ENCODE measurements at places on chromosomes 5 and 9.
A peak's percentile ranks its signal among the peaks of the same experiment; 100 is the strongest.

GRCh38 chr5:120361941-120362340 lies 102.2 kb upstream of the PRR16 start:
- no peak for DNase-seq

- no peak for DNase-seq
These were observed 103.1 kb upstream of the MYO10 start for GRCh38 chr5:17039170-17039569.

GRCh38 chr9:126490871-126491567 lies 122.7 kb upstream of the LMX1B start:
- DNase-seq, result no peak

GRCh38 chr9:117258184-117258866 lies 156.5 kb downstream of the ASTN2 start:
- DNase-seq, result no peak

- DNase-seq, result no peak
These were observed 16.9 kb upstream of the ADRA1B start for GRCh38 chr5:159899067-159900049.

DNA sequence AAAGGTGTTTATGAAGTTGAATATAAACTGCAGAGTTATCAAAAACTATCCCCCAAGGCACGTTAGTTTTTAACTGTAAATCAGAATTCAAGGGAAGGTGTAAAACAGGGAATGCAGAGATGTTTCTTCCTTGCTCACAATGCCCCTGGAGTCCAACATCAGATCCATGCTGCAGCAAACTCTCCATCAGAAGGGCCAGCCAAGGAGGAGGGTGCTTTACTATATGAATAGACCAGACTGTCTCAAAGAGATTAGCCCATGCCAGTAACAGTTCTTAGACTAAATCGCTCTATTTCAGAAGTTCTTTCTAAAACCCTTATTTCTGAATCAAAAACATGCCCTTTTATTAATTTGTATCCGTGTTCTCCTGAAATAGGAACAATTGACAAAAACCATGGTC lies 362.8 kb upstream of the RPS23 start:
- DNase-seq, result no peak

DNA sequence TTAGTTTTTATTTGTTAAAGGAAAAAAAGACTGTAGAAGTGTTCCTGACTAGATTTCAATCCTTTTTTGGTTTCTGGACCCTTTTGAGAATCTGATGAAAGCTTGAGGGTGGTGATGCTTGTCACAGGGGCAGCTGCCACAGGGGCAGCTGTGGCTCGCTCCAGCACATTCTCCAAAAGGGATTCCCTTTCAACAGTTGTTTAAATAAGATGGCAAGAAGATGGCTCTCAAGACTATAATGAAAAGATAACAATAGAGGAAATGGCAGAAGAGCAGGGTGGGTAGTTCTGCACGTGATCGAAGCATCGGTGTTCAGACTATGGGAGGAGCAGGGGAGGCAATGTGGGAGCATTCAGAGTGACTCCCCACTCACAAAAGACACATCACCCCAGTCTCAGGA lies 46.5 kb upstream of the TNFAIP8 start:
- DNase-seq, result no peak

DNA sequence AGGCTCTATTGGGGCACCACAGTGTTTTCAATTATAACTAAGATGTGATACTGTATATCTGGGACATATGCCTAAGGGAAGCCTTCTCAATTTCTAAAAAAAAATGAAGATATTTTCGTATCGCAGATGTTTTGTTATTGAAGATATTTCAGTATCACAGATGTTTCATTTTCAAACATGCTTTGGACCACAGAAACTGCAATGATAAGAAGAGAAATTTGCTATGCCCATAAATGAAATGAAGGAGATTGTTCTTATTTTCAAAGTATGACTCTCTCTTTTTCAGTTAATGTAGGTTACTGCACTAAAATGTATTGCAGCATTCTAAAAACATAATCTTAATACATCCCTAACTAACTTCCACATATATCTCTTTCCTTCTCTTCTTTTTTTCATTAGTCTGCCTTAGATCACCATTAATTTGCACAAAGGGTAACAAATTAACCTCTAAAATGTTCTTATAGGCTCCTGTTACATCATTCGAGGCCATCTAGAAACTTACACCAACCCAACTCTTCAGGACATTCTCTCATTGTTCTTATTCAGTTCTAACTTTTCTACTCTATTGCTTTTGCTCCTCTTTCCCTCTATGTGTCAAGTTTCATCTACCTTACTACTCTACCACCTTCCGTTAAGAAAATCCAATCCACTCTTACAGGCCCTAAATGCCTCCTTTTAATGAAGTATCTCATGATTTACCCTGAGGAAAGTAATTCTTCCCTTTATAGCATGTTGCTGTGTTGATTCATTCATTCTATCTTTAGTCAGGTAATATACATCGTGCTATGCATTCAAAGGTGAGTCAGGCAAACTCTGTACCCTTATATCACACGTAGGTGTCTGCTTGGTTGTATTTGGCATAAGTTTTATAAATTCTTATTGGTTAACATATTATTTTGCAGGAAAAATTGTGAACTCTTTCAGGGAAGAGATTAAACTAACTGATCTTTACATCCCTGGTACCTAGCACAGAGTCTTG lies 70.5 kb downstream of the ST8SIA4 start:
- no peak for DNase-seq

GRCh38 chr9:105636331-105636730 lies 25.9 kb upstream of the TAL2 start:
- no peak for DNase-seq

DNA sequence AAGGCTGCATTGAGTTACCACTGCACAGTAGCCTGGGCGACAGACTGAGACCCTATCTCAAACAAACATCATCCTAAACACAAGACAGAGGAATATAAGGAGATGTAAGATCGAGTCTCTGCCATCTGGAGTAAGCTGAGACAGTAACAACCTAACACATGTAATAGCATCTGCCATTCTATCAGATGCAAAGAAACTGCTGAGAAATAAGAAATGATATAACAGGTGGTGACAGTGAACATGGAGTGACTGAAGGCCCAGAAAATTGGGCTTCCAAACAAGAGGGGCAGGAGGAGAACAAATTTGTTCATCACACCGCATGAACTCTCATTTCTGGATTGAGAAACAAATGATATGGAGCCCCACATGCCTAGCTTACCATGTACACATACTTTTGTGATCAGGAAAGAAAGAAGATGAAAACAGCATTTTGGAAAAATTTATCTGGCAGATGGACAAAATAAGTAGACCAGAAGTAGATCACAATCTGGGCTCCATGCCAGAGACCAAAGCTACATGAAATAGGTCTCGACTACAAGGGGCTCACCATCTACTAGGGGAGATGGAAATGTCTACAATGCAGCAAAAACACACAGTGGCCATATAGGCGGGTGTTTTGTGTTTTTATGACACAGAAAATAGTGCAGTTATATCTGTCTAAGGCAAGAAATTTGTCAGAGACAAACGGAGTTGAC lies 45.5 kb downstream of the ECPAS start:
- no peak for DNase-seq

GRCh38 chr5:170252720-170253350 lies 20.1 kb downstream of the C5orf58 start:
- DNase-seq, result no peak

DNA sequence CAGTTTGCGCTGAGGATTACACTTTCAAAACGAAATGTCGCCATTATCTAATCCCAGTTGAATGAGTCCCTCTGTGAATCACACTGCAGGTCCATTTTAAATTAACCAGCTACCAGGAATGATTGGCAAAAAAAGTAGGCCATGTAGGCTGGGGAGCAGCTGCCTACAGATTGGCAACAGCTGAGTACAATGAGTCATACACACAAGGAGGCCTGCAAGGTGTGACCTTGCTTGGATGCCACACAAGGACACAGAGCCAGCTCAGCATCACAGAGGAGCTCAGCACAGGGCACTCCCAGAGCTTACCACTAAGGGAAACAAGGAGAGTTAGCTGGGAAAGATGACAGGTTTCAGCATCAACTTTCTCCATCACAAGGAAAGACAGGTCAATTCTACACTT lies 12.9 kb downstream of the HAVCR1 start:
- no peak for DNase-seq

DNA sequence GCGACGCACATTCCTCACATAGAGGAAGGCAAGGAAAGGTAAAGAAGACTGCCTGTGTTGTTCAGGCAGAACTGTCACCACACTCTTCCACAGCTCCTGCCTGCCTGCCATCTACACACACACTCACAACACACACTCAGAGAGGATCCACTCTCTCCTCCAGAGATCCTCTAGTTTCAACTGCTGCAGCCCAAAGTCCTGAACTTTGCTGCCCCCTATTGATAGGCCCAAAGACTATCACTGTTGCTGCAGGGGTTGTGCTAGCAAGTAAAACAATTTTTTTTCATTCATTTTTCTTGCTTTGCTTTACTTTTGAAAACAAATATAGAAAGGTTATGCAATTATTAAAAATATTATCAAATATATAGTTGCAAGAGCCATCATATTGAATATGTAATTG lies 5.9 kb upstream of the CFAP90 start:
- DNase-seq, result no peak

GRCh38 chr5:177520916-177521513 lies 4.3 kb upstream of the DDX41 start:
- no peak for DNase-seq

DNA sequence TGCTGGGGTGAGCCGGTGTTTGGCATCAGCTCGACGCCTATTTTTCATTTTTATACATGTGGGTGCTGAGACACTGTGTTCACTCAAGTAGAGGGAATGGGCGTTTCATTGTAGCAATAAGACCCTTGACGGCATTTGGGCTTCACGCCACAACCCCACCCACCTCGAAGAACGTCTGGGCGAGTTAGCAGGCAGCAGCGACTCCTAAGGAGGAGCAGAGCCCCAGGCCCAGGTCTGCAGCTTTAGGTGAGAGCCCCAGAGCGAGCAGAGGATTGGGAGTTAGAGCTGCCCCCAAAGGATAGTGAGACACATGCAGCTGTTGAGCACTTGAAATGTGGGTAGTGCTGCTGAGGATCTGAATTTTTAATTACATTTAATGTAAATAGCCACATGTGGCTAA lies 1.6 kb upstream of the ZFP62 start:
- no peak for DNase-seq

DNA sequence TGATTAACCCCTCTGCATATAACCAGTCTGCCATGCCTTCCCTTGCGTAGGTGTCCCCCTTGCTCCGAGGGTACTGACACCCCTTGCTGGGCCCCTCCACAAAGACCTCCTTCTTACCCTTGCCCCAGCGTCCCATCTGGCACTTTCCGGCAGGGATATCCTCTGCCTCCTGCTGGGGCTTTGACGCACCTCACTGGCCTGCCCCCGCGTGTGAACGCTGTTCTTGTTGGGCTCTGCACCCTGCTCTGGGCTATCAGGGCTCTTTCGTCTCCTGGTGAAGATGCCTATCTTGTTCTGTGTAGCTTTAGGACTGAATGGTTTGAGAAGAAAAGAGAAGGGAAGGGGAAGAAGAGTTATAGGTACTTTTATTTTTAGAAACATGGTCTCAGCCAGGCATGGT lies 53.0 kb downstream of the SUB1 start:
- DNase-seq, result peak; percentile 77

GRCh38 chr5:150600616-150601490 lies 39.6 kb upstream of the SYNPO start:
- DNase-seq, result no peak

GRCh38 chr5:136521696-136522095 lies 156.4 kb upstream of the TRPC7 start:
- DNase-seq, result no peak

- DNase-seq, result no peak
These were observed 12.3 kb upstream of the MTMR12 start for GRCh38 chr5:32325062-32325461.

- DNase-seq, result no peak
These were observed 47.1 kb downstream of the MAPKAP1 start for GRCh38 chr9:125659954-125660353.

- no peak for DNase-seq
These were observed 233.4 kb downstream of the NR3C1 start for GRCh38 chr5:143170104-143170503.

- DNase-seq, result no peak
These were observed 108.5 kb upstream of the TXNDC8 start for GRCh38 chr9:110446171-110446570.
